Small intestine (tissue), 16 donors: ENCODE measurements at places on chromosomes 5 and 9. TPM values are rescaled to one million over a fixed set of nuclear protein-coding genes. Genes with fewer than 3 reads are reported as not detected.

GRCh38 chr9:34047864-34048726, 592 bp downstream of the UBAP2 start:
- H3K27ac ChIP-seq = peak overlapping the region; percentile 90
- DNase-seq = no peak
- no peaks in the 10 kb centered on the region for H3K27me3 ChIP-seq
- H3K4me3 ChIP-seq = peak overlapping the region; percentile 76
- peaks cover 14% of the 10 kb centered on the region for H3K36me3 ChIP-seq

FOXD4L5 gene
- 0.03 TPM for polyA plus RNA-seq

DNA sequence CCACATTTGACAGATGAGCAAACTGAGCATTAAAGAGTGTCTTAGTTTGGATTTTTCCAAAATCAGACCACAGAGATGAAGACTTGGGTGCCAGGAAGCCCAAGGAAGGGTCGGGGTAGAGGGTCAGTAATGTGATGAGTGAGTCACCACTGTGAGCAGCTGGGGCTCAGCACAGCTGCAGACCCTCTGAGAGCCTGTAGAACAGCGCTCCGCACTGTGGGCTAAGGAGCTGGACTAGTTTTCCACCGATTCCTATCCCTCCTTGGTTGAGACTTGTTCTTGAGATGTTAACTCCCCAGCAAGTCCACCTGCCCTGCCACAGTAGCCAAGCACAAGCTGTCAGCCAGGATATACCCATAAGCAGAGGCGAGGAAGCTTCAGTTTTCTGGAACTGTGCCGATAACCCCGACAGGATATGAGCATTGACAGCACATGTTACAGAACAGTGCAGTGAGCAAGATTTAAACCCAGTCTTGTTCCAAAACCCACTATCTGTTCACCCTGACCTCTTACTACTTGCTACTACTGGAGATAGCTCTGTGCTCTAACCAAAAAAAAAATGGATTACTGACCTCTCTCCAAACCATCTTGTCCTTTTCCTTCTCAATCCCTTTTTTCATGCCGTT, 31.8 kb downstream of the EGFLAM start:
- H3K4me1 ChIP-seq = no peaks in the 10 kb centered on the region
- H3K27ac ChIP-seq = no peak overlapping the region
- no peak for DNase-seq
- H3K27me3 ChIP-seq = no peaks in the 10 kb centered on the region
- no peak overlapping the region for H3K4me3 ChIP-seq

GRCh38 chr5:83072966-83073365, 4.2 kb downstream of the TMEM167A start:
- no peaks in the 10 kb centered on the region for H3K36me3 ChIP-seq
- H3K4me1 ChIP-seq = peaks cover under 1% of the 10 kb centered on the region
- H3K27ac ChIP-seq = no peak overlapping the region
- no peak for DNase-seq
- H3K4me3 ChIP-seq = no peak overlapping the region
- no peaks in the 10 kb centered on the region for H3K27me3 ChIP-seq
